Lower lobe of right lung (tissue), 2 donors: ENCODE measurements at places on chromosomes 5 and 9. TPM values are rescaled to one million over a fixed set of nuclear protein-coding genes. Genes with fewer than 3 reads are reported as not detected.

DNA sequence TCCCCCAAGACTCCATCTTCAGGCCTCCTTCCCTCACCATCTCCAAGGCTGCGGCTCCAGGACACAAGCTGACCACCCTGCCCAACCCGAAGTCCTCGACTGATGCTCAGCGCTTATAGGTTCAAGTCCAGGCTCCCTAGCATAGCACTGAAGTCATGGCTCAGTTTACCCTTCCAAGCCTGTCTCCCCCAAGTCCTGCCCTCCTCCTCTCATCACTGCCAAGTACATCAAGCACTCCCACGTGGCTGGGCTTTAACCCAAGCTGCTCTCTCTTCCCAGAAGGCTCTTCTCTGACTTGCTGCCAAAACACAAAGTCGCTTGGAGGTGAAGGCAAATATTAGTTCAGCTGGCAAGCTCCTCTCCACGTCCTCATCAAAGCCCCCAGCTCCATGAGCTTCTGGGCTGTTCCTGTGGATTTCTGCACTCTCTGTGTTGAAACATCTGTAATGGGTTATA lies 22.1 kb upstream of the MARCHF6 start:
- H3K4me3 ChIP-seq: no peak overlapping the region
- H3K36me3 ChIP-seq: no peaks in the 10 kb centered on the region
- peaks cover 16% of the 10 kb centered on the region for H3K27me3 ChIP-seq
- peaks cover 45% of the 10 kb centered on the region for H3K4me1 ChIP-seq

The PCDHB11 gene
- total RNA-seq: 2.7 TPM

The LCN9 gene
- not detected for total RNA-seq

DNA sequence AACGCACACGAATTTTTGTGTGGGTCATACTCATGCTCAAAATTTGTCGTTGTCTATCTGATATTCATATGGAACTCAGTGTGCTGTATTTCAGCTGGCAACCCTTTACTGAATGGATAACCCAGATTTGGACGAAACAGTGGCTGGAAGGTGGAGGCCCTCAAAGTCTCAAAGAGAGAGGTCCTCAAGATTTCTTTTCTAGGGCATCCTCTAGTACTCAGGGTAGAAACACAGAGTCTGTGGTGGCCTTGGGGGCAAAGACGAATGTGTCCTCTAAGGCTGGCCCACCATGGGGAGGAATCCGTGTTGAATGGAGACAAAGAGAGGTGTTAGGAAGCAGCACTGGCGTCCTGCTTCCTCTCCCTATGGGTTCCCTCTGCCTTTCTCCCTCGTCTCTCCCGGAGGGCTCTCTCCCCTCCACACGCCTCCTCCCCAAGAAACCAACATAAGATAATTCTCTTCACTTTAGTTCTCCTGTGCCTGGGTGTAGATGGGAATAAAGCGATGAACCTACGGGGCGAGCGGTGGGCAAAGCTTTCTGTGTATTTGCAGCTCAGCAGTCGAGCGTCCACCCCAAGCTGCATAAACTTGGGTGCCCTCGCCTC lies 333.7 kb downstream of the CWC27 start:
- H3K4me3 ChIP-seq: peak overlapping the region; percentile 67
- no peaks in the 10 kb centered on the region for H3K27me3 ChIP-seq
- H3K36me3 ChIP-seq: no peaks in the 10 kb centered on the region
- H3K27ac ChIP-seq: peak overlapping the region; percentile 90

The EGFLAM gene
- total RNA-seq: 2.4 TPM

DNA sequence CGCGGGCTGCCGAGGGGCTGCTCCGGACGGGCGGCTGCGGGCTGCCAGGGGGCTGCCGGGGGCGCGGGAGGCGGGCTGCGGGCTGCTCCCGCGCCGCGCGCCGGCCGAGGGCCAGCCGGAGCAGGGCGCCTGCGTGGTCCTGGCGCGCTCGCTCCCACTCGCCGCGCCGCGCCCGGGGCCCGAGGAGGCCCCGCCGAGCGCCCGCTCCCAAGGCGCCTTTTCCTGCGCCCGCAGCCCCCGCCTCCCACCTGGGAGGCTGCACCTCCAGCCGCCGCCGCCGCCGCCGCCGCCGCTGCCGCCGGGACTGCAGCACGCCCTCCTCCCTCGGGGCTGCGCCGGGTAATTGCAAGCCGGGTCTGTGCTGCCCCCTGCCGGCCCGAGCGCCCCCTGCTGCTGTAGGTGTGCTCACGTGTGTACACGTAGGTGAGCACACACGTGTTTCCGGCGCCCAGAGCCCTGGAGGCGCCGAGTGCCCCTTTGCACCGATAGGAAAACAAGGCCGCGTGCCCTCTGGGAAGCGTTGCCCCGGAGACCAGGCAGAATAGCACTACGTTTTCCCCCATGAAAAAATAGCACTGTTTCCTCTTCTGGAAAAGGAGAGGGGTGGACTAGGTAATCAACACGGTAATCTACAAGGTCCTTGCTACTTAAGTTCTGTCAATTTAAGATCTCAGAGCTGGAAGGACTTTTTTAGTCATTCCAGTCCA lies at the start of gene EPB41L4B:
Gene EPB41L4B, minus strand, starts transcription at position 318 of the 707 bp plus-strand sequence. CDS start 613 bp downstream, outside the sequence.
- H3K27me3 ChIP-seq: peaks cover 31% of the 10 kb centered on the region
- no peaks in the 10 kb centered on the region for H3K36me3 ChIP-seq
- peak; percentile 92 for DNase-seq
- H3K27ac ChIP-seq: peak within 1 kb of the TSS; percentile 68
- H3K4me1 ChIP-seq: peaks cover 17% of the 10 kb centered on the region
- peak within 1 kb of the TSS; percentile 54 for H3K4me3 ChIP-seq

The CLIC3 gene
- total RNA-seq: 49.3 TPM

- H3K27me3 ChIP-seq: no peaks in the 10 kb centered on the region
- peaks cover 10% of the 10 kb centered on the region for H3K4me1 ChIP-seq
- no peak overlapping the region for H3K27ac ChIP-seq
- no peak overlapping the region for H3K4me3 ChIP-seq
- no peak for DNase-seq
Measured at GRCh38 chr5:139108063-139108824, 89.9 kb downstream of the SIL1 start.

DNA sequence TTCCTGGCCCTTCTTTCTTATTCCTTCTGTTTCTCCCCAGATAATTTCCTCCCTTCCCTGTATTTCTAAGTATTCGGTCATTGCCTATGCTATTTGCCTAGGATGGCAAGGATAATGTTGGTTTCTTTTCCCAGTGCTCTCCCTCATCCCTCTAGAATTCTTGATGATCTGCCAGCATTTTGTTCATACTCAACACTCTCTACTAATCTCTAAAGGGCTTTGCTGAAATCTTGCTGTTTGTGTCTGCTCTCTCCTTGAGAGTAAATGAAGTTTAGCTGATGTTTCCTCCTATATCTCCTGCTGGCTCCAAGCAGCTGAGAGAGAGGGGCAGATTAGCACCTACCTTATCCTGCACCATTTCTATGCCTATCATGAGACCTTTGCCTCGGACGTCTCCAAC lies 38.1 kb downstream of the AGXT2 start:
- H3K27ac ChIP-seq: no peak overlapping the region
- no peak overlapping the region for H3K4me3 ChIP-seq
- no peaks in the 10 kb centered on the region for H3K27me3 ChIP-seq
- DNase-seq: no peak
- no peaks in the 10 kb centered on the region for H3K4me1 ChIP-seq

GRCh38 chr9:95627802-95628201 lies 111.0 kb upstream of the PTCH1 start:
- H3K4me3 ChIP-seq: no peak overlapping the region
- H3K27me3 ChIP-seq: no peaks in the 10 kb centered on the region
- no peak overlapping the region for H3K27ac ChIP-seq
- DNase-seq: no peak

GRCh38 chr5:115457571-115457970 lies 87.0 kb downstream of the FEM1C start:
- no peak for DNase-seq
- H3K27ac ChIP-seq: no peak overlapping the region
- H3K4me3 ChIP-seq: no peak overlapping the region
- peaks cover 3% of the 10 kb centered on the region for H3K27me3 ChIP-seq

The NCS1 gene
- total RNA-seq: 7.0 TPM

- H3K36me3 ChIP-seq: no peaks in the 10 kb centered on the region
- H3K4me1 ChIP-seq: peaks cover 8% of the 10 kb centered on the region
- H3K27ac ChIP-seq: no peak overlapping the region
- H3K4me3 ChIP-seq: no peak overlapping the region
- H3K27me3 ChIP-seq: no peaks in the 10 kb centered on the region
Measured at GRCh38 chr5:78979909-78980308, 5.2 kb downstream of the ARSB start.

GRCh38 chr5:50768634-50769033 lies 102.2 kb downstream of the PARP8 start:
- H3K27ac ChIP-seq: no peak overlapping the region
- no peak overlapping the region for H3K4me3 ChIP-seq
- peaks cover 11% of the 10 kb centered on the region for H3K36me3 ChIP-seq
- H3K4me1 ChIP-seq: no peaks in the 10 kb centered on the region

The NOP16 gene
- 11.8 TPM for total RNA-seq

DNA sequence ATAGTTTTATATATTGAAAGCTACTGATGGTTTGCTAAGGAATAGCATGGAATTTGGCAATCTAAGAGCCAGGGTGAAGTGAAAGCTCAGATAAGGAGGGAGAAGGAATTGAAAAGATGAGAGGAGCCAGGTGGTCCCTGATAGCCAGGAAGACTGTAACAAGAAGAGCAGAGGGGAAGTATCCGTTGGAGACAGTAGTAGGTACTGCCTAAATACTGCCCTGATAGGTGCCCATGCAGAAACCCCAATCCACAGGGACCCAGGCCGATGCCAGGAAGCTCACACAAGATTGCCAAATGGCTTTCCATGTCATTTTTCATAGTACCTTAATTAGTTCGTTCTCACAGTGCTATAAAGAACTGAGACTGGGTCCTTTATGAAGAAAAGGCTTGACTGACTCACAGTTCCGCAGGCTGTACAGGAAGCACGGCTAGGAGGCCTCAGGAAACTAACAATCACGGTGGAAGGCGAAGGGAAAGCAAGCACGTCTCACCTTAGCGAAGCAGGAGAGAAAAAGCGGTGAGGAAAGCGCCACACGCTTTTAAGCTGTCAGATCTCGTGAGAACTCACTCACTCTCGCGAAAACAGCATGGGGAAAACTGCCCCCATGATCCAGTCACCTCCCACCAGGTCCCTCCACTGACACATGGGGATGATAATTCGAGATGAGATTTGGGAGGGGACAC lies 13.0 kb downstream of the ACTL7B start:
- H3K27me3 ChIP-seq: no peaks in the 10 kb centered on the region
- no peaks in the 10 kb centered on the region for H3K4me1 ChIP-seq
- no peak overlapping the region for H3K27ac ChIP-seq
- no peak overlapping the region for H3K4me3 ChIP-seq
- DNase-seq: no peak

The INSL4 gene
- total RNA-seq: not detected

GRCh38 chr5:16812911-16813310 lies 123.2 kb downstream of the MYO10 start:
- H3K36me3 ChIP-seq: no peaks in the 10 kb centered on the region
- peaks cover 45% of the 10 kb centered on the region for H3K4me1 ChIP-seq
- H3K4me3 ChIP-seq: no peak overlapping the region
- no peaks in the 10 kb centered on the region for H3K27me3 ChIP-seq
- no peak overlapping the region for H3K27ac ChIP-seq
- DNase-seq: no peak

The IL9 gene
- not detected for total RNA-seq

DNA sequence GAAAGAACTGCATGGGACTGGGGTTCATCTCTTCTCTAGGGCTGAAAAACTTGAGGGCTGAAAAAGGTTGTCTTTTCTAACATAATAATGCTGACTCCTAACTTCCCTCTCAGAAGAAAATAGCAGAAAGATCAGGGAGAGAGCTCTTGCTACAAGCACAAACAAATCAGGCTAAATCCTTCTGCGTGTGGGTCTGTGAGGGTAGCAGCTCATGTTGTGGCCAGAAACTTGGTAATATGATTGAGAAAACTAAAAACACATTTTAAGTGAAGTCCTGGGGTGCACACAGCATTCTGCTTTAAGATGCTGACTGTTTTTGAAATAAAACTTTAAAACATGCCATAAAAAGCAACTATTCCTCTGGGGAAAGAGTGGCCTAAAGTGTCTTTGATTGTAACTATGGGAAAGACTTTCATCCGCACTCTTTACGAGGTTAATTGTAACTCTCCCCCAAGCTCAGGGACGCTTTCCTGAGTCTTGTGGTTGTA lies 56.7 kb downstream of the SAXO1 start:
- H3K4me3 ChIP-seq: no peak overlapping the region
- H3K36me3 ChIP-seq: no peaks in the 10 kb centered on the region
- DNase-seq: no peak
- H3K4me1 ChIP-seq: no peaks in the 10 kb centered on the region

The UBQLN1 gene
- total RNA-seq: 88.4 TPM
